ENCODE measurements at places on chromosomes 6 and 20. TPM values are rescaled to one million over a fixed set of nuclear protein-coding genes. Genes with fewer than 3 reads are reported as not detected.
A peak's percentile ranks its signal among the peaks of the same experiment; 100 is the strongest.

- DNase-seq = no peak
Measured at GRCh38 chr6:122817358-122817757, 28.3 kb downstream of the SMPDL3A start.

Gene FOXS1
- 185 TPM for total RNA-seq

GRCh38 chr6:372336-372911 is 19.1 kb upstream of the IRF4 start:
- DNase-seq = peak; percentile 96

GRCh38 chr6:156024339-156024738 is 568.7 kb upstream of the NOX3 start:
- DNase-seq = no peak

Gene SGK2
- total RNA-seq = 0.45 TPM

Gene EYA4
- 1.7 TPM for total RNA-seq

- DNase-seq = no peak
Measured at GRCh38 chr6:30913721-30914075, 340 bp upstream of the VARS2 start.

- DNase-seq = no peak
Measured at GRCh38 chr6:13124131-13124530, 204.2 kb downstream of the TBC1D7 start.

DNA sequence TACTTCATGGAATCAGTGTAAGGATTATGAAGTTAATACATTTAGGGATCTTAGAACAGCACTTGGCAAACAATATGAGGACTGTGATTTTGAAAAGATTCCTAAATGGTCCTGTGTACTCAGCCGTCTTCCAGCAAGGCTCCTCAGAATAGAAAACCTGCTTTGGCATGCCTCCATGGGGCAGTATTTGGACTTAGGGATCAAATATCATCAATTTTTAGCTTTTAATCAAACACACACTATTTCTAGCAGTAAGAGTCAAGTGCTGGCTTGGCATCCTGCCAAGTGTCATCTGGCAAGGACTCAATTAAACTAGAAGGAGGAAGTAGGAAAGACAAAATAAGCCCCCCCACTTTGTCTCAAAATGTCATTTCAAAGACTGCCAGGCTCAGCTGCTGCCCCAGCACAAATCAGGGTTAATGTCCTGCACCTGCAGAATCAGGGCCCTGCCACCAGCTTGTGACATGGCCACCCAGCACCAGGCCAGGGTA is 40.8 kb downstream of the IYD start:
- no peak for DNase-seq

Gene GPR6
- total RNA-seq = not detected

DNA sequence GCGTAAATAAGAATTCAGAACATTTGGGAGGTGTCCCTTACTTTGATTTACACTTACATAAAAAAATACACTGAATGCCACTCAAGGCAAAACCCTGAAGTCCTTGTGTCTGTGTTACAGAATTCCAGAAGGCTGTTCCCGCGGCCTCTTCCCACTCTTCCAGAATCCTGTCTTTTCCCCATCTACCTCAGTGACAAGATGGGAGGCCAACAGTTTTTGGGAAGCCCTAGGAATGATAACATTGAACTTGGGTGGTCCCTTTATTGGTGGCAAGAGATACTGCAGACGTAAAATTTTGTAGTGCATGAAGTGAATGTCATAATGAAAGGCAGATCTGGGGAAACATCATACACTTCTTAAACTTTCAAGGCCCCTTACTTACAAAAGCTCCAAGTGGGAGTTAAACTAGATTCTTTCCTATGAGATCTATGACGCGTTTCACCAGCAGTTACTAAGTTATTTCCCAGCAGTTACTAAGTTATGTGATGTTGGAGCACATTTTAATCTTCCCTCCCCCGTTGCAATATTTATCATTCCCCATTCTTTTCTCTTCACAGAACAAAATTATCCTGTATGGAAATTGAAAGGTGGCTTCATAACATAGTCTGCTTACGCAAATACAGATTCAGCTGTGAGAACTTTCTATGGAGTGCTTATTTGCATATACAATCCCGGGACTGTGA is 79.5 kb downstream of the BCAS1 start:
- DNase-seq = no peak

Gene TNFRSF21
- total RNA-seq = 23.1 TPM

GRCh38 chr6:44261581-44261980 is 3.8 kb downstream of the NFKBIE start:
- DNase-seq = peak; percentile 79

DNA sequence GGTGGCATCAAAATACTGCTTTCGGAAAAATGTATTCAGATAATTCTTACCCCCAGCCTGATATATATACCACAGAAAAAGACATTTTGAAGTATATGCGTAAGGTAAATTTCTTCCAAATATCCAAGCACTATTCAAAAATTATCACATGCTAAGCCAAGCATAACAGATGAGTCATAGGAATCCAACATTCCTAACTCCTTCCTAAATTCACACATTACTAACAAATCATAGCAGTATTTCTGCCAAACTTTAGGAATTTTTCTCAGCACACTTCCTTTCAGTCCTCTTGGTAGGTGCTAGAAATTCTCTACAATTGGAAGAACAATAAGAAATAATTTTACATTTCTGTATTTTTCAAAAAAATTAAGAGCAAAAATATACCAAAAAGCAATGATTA is 417.5 kb downstream of the EYS start:
- no peak for DNase-seq

DNA sequence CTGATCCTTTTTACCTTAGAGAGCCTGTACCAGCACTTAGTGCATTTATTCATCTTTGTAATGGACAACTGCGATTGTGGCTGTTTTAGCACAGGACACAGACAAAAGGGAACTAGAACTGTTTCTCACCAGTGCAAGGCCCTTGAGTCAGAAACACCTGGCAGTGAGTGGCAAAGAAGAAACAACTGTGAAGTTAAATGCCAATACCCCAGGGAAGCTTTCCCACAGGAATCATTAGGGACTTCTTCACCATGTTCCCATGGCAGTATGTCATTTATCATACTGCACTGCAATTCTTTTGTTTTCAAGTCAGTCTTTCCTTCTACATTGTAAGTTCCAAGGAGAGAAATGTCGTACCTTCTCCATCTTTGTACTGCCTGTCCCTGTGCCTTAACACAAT is 28.6 kb upstream of the CDYL start:
- DNase-seq = no peak

DNA sequence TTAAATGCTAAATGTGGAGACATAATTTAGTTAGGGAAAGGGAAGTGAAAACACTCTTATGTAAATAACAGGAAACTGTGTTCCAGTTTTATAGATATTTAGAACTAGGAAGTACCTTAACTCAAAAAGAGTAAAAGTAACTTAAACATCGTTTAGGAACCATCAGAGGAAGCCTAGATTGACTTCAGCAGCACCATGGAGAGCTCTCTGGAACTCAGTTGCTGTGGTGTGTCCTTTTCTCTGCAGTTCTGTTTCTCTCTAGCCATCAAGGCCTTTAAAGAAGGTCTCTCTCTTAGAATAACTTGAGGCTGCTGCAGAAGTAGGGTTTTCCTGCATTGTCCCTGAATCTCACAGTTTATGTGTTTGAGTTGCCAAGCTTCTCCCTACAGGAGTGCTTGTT is 26.9 kb downstream of the CLVS2 start:
- no peak for DNase-seq

Gene NXT1
- 16.9 TPM for total RNA-seq

DNA sequence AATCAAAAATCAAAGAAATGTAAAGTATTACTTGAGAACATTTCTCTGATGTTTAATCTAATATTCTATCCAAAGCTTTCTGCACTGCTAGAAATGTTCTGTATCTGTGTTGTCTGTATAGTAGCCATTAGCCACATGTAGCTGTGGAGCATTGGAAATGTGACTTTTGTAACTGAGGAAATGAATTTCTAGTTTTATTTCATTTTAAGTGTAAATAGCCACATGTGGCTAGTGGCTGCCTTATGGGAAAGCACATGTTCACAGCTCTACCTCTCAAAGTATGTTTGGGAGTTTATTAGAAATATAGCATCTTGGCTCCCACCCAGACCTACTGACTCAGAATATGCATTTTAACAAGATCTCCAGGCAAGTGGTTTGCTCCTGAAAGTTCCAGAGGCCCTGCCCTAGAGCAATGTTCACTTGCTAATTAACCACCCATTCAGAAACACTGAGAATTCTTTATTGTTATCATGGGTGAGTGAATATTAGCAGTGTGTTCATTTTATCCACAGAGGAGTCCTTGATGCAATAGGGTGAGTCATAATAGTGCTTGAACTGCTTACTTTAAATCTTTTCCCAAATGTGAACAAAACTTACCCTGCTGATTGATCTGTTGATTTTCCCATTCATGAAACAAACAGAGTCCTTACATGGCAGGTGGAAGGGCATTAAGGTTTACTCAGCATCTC is 282.7 kb downstream of the PLCB1 start:
- DNase-seq = no peak

Gene ANKS1A
- total RNA-seq = 17.2 TPM

DNA sequence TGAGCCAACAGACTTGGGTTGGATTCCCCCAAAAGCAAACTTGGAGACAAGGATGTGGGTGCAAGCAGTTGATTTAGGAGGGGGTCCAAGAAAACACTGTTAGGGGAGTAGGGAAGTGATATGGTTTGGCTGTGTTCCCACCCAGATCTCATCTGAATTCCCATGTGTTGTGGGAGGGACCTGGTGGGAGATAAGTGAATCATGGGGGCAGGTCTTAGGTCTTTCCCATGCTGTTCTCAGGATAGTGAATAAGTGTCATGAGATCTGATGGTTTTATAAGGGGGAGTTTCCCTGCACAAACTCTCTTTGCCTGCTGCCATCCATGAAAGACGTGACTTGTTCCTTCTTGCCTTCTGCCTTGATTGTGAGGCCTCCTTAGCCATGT is 542.6 kb downstream of the DHX35 start:
- DNase-seq = no peak

GRCh38 chr20:33568378-33568777 is 78.5 kb downstream of the CBFA2T2 start:
- DNase-seq = no peak

DNA sequence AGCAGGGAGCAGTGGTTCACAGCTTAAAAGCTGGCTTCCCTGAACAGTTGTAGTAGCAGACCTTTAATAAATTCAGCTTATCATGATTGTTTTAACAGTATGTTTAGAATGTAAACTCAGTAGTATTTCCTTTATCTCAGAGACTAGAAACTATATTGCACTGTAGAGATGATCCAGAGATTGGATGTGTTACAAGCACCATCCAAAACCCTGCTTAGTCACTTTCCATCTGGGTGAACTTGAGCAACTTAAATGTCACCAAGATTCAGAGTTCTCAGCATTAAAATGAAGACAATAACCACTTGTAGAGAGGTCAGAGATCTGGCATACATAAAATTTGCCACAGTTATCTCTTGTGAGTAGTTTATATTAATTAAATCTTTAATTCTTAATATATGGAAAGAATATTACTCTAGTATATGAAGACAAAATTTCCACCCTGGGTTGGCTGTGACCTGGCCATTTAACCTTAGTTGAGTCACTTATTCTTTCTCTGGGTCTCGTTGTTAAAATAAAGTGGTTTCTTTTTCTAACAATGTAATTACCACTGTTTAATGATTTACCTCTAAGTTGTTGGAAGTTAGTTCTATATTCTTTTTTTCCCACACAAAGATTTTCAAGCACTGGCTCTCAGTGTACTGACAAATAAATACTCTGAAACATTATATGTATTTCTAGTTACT is 239.2 kb upstream of the FKBP1C start:
- no peak for DNase-seq

DNA sequence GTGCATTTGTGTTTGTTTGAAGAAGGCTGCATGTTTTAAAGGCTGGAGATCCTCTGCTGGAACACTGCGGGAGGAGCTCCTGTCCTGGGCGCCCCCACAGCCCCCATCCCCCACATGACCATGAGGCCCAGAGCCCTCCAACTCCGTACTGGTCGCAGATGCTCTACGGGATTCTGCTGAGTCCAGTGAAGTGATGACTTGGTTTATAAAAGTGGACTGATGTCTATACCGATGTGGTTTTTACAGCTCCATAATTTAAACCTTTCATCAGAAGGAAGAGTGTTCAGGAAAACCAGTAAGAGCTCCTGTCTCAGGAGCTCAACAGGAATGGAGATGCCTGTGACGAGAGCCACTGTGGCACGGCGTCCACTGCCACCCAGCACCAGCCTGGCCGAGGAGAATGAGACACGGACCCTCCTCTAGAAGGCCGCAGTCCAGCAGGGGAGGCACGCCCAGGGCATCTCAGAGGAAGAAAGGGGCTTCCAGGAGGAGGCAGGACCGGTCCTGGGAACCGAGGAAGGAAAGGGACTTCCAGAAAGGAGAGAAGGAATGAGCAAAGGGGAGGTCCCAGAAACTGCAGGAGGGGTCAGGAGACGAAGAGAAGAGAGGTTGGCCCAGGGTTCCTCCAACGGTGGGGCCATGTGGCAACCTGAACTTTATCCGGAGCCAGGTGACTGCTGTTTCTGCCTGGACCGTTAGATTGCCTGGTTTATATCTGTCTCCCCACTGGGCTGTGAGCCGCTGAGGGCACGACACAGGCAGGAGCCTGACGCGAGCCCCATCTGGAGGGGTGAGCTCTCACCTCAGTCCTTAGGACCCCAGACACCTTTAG is 26.9 kb downstream of the BFSP1 start:
- no peak for DNase-seq

Gene TAAR1
- total RNA-seq = not detected

Gene C2
- total RNA-seq = 1.5 TPM

DNA sequence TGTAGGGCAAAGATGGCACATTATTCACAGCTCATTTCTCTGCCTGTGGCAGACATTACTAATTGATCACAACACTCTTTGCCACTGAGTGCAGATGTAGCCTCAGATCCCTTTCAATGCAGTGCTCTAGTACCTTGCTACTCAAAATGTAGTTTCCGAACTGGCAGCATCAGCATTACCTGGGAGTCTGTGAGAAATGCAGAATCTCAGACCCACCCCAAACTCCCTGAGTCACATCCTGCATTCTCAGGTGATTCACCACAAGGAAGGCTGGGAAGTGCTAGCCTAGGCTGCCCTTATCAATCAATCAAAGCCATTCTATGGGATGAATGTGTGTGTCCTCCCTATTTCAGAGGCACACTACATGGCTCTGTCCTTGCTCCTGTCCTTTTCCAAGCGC is 58.5 kb downstream of the PCNA start:
- no peak for DNase-seq

GRCh38 chr20:10898552-10898951 is 224.8 kb upstream of the JAG1 start:
- DNase-seq = no peak

DNA sequence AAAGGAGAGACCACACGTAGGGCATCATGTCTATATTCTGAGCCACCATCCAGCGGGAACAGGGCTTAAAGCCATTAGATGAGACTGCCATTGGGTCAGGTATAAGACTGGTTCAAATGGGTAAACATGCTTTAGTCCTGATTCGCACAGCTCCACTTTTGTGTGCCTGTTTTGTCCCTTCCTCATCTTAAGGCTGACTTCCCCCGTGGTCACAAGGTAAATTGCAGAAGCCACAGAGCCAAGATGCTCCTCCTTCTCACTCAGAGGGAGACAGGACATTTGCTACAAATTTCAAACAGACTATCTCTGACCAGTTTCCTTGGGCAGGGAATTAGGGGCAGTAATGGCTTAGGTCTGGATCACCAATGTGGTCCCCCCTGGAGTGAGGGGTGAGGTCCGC is 11.4 kb upstream of the IFNGR1 start:
- DNase-seq = no peak
